GM12878 (cell line): ENCODE measurements at places on chromosomes 4 and X.

DNA sequence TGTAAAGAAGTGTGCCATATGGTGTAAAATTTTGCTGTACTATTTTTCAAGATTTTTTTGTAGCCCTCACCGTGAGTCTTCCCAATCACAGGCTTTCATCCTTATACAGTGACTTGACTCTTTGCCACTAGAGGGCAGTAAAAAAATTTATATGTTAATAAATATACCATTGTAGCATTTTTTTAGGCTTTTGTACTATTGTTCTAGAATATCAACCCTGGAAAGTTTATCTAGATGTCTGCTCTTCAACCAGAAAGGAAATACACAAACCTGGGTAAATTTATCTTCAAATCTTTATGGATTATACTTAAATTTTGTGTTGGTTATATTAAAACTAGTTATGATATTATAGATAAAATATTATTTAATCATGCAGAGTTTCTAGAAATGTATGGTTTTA lies 235.3 kb downstream of the TENM3 start:
- no peak overlapping the region for H3K27ac ChIP-seq
- H3K27me3 ChIP-seq, result no peaks in the 10 kb centered on the region
- no peak overlapping the region for H3K4me3 ChIP-seq
- DNase-seq, result no peak
- no peaks in the 10 kb centered on the region for H3K36me3 ChIP-seq
- H3K4me1 ChIP-seq, result no peaks in the 10 kb centered on the region

- no peak overlapping the region for H3K27ac ChIP-seq
- H3K4me3 ChIP-seq, result no peak overlapping the region
- no peaks in the 10 kb centered on the region for H3K36me3 ChIP-seq
- DNase-seq, result no peak
- H3K4me1 ChIP-seq, result peaks cover 11% of the 10 kb centered on the region; the same call in 1 of the 2 replicates
These were observed 12.2 kb downstream of the SRD5A3 start for GRCh38 chr4:55358246-55358645.

DNA sequence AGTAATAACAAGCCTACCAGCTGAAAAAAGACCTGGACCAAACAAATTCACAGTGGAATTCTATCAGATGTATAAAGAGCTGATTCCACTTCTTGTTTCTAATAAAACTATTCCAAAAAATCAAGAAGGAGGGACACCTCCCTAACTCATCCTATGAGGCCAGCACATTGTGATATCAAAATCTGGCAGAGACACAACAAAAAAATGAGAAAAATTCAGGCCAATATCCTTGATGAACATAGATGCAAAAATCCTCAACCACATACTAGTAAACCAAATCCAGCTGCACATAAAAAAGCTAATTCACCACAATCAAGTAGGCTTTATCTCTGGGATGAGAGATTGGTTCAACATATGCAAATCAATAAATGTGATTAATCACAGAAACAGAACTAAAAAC lies 147.9 kb upstream of the NEIL3 start:
- no peak for DNase-seq
- H3K36me3 ChIP-seq, result no peaks in the 10 kb centered on the region
- no peaks in the 10 kb centered on the region for H3K4me1 ChIP-seq
- H3K27ac ChIP-seq, result no peak overlapping the region
- no peaks in the 10 kb centered on the region for H3K27me3 ChIP-seq
- no peak overlapping the region for H3K4me3 ChIP-seq

DNA sequence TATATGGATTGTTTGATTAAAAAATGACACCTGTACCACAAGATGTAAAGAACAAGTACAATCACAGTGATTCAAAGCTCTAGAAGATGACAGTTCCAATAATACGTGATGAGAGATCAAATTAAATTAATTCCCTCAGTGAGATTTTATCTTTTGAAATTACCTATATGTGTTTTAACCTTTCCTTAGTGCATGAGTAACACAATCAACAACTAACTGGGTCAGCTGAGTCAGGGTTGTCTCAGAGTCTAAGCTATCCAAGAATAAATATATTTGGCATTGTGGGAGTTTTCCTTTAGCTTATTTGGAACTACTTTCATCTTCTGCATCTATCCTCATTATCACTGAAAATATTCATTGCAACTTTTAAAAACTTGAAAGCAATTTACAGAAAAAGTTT lies 162.8 kb downstream of the WDFY3 start:
- no peaks in the 10 kb centered on the region for H3K27me3 ChIP-seq
- H3K36me3 ChIP-seq, result no peaks in the 10 kb centered on the region
- H3K4me3 ChIP-seq, result no peak overlapping the region
- no peak for DNase-seq
- H3K4me1 ChIP-seq, result no peaks in the 10 kb centered on the region

GRCh38 chr4:113131621-113132020 lies 82.2 kb downstream of the ANK2 start:
- DNase-seq, result no peak
- H3K4me3 ChIP-seq, result no peak overlapping the region
- H3K36me3 ChIP-seq, result no peaks in the 10 kb centered on the region
- no peaks in the 10 kb centered on the region for H3K27me3 ChIP-seq

- no peak overlapping the region for H3K4me3 ChIP-seq
- H3K27ac ChIP-seq, result no peak overlapping the region
- no peaks in the 10 kb centered on the region for H3K4me1 ChIP-seq
- no peaks in the 10 kb centered on the region for H3K36me3 ChIP-seq
- DNase-seq, result no peak
These were observed 254.7 kb downstream of the PALLD start for GRCh38 chr4:168751263-168752225.

- DNase-seq, result no peak
- H3K4me1 ChIP-seq, result peaks cover 32% of the 10 kb centered on the region
- H3K27me3 ChIP-seq, result no peaks in the 10 kb centered on the region
These were observed 14.1 kb downstream of the ACSL1 start for GRCh38 chr4:184811526-184812198.

DNA sequence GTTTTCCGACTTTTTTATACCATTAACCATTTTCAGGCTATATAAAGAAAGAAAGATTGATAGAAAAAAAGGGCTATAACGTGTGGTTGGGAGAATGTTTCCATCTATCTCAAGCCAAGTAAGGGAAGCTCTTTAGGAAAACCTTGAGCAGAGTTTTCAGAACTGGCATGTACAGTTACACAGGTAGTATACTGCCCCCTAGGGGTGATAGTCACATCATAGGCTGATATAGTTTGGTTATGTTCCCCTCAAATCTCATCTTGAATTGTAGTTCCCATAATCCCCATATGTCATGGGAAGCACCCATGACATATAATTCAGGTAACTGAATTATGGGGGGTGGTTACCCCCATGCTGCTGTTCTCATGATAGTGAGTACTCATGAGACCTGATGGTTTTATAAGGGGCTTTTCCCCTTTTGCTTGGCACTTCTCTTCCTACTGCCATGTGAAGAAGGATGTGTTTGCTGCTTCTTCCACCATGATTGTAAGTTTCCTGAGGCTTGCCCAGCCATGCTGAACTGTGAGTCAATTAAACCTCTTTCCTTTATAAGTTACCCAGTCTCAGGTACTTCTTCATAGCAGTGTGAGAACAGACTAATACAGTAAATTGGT lies 186.8 kb downstream of the TMA16 start:
- H3K4me1 ChIP-seq, result no peaks in the 10 kb centered on the region
- H3K27me3 ChIP-seq, result no peaks in the 10 kb centered on the region
- no peak for DNase-seq
- no peaks in the 10 kb centered on the region for H3K36me3 ChIP-seq
- no peak overlapping the region for H3K27ac ChIP-seq

- H3K36me3 ChIP-seq, result no peaks in the 10 kb centered on the region
- no peak overlapping the region for H3K4me3 ChIP-seq
- H3K27ac ChIP-seq, result no peak overlapping the region
- H3K27me3 ChIP-seq, result no peaks in the 10 kb centered on the region
- no peaks in the 10 kb centered on the region for H3K4me1 ChIP-seq
These were observed 217.3 kb downstream of the DKK2 start for GRCh38 chr4:106818764-106819163.
